ENCODE measurements at places on chromosomes 16 and 17.

GRCh38 chr16:85347213-85347591 lies 234.9 kb upstream of the CIBAR2 start:
- DNase-seq = peak; percentile 39

DNA sequence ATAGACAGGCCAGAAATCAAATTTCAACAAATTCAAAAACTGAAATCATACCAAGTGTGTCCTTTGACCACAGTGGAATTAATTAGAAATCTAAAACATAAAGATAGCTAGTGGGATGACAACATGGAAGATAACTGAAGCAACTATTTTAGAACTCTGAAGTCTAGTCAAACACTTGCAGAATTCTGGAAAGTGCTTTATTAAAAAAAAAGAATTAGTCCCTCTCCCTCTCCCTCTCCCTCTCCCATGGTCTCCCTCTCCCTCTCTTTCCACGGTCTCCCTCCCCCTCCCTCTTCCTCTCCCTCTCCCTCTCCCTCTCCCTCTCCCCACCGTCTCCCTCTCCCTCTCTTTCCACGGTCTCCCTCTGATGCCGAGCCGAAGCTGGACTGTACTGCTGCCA lies 6.7 kb upstream of the OR4D1 start:
- DNase-seq = no peak

DNA sequence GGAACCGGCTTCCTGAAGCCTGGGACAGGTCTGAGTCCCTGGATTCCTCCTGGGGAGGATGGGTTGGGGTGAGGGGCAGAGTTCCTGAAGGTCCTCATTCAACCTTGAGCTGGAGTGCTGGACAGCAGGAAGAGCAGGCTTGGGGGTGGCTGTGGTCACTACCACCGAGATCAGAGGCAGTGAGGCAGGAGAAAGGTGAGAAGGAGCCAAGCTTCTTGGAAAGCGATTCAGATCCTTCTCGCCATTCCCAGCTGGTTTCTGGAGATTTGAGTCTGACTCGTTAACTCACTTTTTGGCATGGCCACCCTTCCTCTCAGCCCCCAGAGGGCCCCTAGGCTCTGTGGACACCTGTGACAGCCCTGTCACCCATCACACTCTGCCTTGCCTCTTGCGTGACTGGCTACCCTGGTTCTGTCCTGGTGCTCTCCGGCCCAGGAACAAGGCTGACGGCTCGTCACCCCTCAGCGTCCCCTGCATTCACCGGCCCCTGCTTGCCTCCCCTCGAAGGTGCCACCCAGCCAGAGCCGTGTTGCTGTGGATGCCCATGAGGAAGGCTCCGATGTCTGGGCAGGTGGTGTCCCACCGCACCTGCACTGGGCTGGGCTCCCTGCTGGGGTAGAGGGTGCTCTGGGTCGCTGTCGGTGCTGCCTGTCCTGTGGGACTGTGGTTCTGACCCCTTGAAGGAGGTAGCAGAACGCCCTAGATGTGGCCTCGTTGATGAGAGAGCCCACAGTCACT lies 9.7 kb upstream of the TIMP2 start:
- DNase-seq = no peak

DNA sequence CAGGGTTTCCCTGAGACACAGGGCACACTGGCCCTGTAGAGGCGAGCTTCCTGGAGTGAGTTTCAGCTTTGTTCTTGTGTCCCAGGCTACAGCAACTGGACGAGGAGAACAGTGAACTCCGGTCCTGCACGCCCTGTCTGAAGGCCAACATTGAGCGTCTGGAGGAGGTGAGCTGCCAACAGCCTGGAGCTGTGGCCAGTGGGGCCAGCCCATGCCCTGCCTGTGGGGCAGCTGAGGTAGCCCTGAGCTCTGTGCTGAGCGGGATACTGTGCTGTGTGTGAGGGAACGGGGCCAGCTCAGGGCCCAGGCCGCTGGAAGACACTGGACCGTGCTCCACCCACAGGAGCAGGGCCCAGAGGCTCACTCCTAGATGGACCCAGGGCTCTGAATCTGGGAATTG lies 8.7 kb upstream of the CAPN15 start:
- DNase-seq = no peak

DNA sequence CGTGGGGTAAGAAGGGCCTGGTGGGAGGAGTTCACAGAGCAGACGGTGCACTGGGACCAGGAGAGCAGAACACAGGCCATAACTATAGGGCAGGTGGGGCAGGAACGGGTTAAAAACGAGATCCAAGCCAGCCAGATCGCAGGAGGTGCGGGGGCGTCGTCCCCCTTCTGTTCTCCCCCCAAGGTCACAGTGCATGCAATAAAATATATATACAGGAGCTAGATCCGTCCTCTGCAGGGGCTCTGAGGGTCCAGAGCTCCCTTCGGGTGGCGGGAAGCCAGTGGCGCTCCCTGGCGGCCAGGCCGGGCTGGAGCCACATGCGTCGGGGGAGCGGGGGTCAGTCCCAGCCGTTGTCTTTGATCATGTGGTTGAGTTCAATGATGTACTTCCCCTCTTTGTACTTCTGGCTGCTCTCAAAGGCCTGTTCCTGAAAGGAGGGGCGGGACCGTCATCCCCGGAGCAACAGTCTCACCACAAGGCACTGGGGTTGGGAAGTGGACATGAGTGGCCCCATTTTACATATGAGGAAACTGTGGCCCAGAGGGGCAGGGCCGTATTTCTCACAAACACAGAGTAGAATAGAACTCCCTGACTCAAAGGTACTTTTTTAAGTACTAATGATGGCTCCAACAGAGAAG lies 768 bp upstream of the TBX6 start:
- DNase-seq = peak; percentile 93

DNA sequence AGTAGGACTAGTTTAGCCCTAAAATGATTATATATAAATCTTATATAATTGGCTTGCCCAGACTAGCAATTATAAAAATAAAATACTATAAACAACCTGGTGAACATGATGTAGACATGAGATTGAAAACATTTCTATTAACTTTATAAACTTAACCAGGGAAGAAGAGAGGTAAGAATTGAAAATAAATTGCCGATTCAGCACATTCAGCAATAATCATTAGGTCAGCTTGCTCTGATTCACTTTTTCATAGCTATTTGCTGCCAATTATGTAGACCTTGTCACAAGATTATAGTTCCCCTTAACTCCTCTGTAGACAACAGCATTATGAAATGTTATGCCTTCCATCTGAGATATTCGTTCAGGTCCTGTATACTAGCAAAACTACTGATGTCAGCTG lies 199.3 kb upstream of the CA10 start:
- no peak for DNase-seq

DNA sequence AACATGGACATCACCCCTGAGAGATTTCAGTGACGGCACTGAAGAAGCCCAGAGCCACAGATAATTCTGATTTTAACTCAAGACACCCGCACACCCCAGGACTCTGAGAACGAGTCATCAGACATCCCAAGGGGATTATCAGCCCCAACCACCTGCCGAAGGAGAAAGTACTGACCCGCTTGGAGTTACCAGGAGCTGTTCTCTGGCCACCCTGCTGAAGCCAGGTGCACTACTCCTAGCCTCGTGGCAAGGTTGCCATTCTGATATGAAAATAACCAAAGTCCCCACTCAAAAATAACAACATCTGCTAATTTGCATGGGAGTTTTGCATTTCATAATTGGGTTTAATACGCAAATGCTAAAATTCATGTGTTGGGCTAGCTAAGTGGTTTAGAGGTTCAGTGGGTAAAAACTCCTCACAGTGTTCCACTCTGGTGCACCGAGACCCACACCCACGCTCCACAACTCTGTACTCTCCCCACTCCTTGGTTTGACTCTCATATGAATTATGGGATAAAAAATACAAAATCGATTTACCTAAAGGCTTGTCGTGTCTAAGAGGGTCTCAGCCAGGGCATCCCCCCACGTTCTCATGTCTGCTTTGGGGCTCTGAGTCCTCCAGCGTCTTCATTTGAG lies 143.0 kb upstream of the NOL11 start:
- no peak for DNase-seq

- DNase-seq = no peak
These were observed 376.5 kb downstream of the CDH11 start for GRCh38 chr16:64745258-64745930.

DNA sequence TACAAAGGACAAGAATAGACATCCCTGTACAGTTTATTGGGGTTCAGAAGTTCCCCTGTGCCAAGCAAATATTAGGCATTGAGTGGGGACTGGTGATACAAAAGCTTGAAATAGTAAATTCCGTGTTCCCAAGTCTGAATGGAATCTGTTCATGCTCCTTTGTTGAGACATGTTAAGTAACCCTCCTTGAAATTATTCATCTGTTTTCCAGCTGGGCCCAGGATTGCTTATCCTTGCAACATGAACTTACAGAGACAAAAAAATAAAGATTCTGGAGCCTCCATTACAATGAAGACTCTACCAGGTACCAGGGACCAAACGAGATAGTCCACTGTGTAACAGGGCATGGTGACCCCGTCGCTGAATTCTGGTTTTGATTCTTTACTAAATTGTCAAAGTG lies 6.1 kb upstream of the CCL8 start:
- no peak for DNase-seq

GRCh38 chr17:82678265-82678891 lies 20.1 kb downstream of the RAB40B start:
- DNase-seq = peak; percentile 73

- no peak for DNase-seq
These were observed 6.9 kb upstream of the LITAF start for GRCh38 chr16:11593581-11593980.

GRCh38 chr17:20046629-20047028 lies 37.5 kb downstream of the SPECC1 start:
- DNase-seq = no peak

GRCh38 chr17:78241277-78242023 lies 10.0 kb downstream of the TMEM235 start:
- peak; percentile 100 for DNase-seq

DNA sequence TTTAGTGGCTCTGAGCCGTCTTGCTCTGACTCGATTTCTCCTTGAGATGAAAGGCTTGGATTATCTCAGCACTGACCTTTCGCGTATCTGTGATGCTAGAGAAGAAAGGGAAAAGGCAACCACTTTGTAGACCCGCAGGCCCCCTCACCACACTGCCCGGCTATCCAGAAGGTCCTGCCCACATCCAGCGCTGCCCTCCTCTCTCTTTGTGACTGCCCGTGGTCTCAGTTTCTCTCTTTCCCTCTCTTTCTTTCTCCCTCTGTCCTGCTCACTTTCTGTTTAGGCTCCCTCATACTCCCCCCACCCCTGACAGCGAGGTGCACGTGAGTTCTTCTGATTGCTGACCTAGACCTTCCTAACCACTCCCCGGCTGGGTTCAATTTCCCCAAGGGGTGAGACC lies 12.8 kb upstream of the TBX21 start:
- no peak for DNase-seq

DNA sequence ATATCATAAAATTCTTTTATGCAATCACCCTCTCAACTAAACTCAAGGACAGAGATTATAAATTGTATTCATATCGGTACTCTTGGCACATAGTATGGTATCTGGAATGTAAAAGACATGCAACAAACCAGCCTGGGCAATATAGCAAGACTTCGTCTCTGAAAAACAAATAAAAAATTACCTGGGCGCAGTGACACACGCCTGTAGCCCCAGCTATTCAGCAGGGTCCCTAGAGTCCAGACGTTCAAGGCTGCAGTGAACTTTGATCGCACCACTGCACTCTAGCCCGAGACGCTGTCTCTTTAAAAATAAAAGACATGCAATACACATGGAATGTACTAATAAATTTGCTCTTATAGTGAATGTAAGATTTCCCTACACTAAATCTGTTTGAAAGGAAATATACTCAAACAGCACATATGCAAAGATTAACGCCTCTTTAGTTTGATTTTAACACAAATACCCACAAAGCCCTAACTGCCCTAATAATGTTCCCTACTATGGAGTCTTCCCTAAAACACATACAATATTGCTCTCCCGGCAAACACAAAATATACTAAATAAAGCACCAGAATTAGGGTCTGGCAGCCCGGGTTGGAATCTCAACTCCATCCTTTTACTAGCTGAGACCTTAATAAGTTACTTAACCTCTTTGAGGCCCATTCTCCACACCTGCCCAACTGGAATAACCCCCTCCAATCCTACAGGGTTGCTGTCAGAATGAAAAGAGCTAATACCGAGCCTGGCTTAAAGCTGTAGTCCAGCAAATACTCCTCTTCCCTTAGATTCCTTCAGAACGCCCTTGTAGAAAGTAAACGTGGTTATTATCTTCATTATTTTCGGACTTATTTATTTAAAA lies 1.2 kb downstream of the ABCA5 start:
- DNase-seq = no peak

- no peak for DNase-seq
These were observed 47.1 kb downstream of the COX10 start for GRCh38 chr17:14116263-14117024.

DNA sequence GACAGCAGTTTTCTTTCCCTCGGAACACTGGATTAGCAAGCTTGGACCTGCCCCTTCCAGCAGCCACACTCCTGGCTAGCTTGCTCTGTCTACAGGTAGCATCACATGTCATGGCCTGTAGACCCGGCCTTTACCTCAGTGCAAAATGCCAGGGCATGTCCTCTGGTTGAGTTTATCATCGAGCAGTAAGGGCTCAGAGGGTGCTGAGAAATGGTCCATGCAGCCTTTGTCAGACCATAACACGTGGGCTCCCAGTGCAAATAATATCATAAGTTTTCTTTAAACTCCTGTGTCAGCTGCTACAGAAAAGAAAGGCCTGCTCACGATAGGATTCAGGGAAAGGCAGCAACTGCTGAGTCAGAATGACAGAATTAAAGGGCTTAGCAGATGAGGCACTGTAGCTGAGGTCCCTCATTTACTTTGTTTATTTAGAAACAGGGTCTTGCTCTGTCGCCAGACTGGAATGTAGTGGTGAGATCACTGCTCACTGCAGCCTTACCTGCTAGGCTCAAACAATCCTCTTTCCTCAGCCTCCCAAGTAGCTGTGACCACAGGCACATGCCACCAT lies 8.0 kb upstream of the GNA13 start:
- DNase-seq = peak; percentile 39

GRCh38 chr17:74733365-74734122 lies 3.5 kb upstream of the RAB37 start:
- DNase-seq = no peak

DNA sequence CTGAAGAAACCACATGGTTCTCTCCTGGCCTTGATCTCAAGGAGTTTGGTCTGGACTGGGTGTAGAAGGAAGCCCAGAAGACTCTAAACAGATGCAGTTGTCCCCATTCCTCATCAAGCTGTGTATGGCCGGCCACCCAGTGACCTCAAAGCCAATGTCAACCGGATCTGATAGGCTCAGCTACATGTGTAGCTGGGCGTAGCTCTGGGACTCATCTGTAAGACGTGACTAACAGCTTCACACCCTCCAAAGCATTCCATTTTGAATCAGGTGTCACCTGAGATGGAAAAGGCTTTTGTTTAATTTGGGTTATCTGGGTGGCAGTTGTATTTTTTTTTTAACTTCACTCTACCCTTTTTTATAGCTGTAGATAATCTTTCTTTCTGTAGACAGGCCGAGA lies 130.4 kb downstream of the ABCC12 start:
- no peak for DNase-seq

GRCh38 chr16:20385844-20386832 lies 18.4 kb downstream of the PDILT start:
- no peak for DNase-seq

- no peak for DNase-seq
These were observed 147.3 kb downstream of the CCDC182 start for GRCh38 chr17:57597531-57598453.

DNA sequence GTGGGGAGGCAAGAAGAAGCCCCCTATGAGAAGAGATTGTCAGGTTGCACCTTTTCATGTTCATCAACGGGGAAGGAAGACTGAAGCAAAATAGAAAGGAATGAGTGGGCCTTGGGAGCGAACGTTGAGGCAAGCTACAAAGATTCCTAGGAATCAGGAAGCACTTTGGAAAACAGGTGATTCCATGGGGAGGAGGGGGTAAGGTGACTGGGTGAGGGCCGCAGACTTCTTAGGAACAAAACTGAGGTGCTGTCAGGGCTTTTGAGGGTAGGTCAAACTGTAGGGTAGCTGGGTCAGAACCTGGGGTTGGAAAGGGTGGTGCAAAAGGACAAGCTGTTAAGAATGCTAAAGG lies 528 bp downstream of the ITFG1 start:
- no peak for DNase-seq

Measured in SHP77 treated with DMSO at 0.1 percent for 48 hours (cell line).